Activated CD4-positive, alpha-beta T cell treated with anti-CD3 and anti-CD28 coated beads, Interleukin-10, Interleukin-2, amounts not matched to agents 100 ng/mL and 50 ng/mL, durations not matched to agents 16 hours and 8 hours (primary cell): ENCODE measurements at places on chromosomes 7 and 10.
A peak's percentile ranks its signal among the peaks of the same experiment; 100 is the strongest.

- no peak for DNase-seq
Observed at GRCh38 chr7:37287131-37287855, 161.4 kb downstream of the ELMO1 start.

- no peak for DNase-seq
Observed at GRCh38 chr10:110642204-110643034, 1.7 kb upstream of the RBM20 start.

DNA sequence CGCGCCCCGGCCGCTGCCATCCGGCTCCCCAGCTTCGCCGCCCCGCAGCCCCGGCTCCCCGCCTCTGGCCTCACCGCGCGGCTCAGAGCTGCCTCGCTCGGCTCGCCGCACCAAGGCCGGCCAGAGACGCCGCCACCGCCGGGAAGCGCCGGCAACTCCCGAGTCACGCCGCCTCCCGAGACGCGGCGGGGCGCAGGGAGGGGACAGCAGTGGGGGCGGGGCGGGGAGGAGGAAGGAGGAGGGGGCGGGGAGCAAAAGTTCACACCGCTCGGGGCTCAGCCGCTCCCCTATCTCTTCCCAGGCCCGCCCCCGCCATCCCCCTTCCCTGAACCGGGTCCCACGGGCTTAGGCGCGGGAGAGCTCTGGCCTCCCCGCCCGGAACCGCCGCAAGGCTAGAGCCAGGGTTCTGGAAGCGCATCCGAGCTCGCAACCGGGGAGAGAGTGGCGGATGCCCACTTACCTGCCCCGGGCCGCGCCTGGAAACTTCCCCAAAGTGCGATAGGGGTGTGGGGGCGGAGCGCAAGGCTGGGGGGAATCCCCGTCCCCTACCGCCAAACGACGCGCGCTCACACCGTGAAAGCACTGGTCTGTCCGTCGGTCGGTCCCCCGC is 1.0 kb downstream of the CHST15 start:
- peak; percentile 20 for DNase-seq

GRCh38 chr7:96131525-96131924 is 190.4 kb downstream of the SLC25A13 start:
- no peak for DNase-seq

DNA sequence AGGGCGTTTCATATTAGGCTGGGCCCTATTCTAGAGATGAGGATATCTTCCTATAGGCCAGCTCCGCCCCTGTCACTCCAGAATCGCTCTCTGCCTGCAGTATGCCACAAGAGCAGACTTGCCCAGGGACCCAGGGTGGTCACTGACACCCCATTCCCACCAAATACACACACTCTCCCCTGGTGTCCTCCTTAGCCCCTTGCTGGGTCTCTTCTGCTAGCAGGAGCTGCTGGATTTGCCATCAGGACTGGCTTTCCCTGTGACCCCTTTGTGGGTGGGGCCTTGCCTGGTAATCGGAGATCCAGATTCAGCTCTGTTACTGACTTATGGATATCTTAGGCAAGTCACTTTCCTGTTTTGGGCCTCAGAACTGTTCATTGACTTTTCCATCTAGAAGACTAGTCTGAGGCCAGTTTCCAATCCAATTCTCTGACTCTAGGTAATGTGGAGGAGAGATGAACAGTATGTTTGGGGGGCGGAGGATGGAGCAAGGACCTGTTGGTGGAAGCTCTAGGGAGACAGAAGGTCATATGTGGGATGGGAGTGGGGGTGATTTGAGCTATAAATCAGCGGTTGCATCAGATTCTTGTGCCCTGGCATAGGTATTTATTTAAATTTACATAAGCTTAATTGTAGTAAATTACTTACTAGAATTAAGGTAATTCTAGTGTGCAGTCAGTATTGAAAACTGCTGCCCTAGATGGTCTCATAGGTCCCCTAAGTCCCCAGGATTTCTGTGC is 1.6 kb downstream of the TSPAN15 start:
- no peak for DNase-seq

DNA sequence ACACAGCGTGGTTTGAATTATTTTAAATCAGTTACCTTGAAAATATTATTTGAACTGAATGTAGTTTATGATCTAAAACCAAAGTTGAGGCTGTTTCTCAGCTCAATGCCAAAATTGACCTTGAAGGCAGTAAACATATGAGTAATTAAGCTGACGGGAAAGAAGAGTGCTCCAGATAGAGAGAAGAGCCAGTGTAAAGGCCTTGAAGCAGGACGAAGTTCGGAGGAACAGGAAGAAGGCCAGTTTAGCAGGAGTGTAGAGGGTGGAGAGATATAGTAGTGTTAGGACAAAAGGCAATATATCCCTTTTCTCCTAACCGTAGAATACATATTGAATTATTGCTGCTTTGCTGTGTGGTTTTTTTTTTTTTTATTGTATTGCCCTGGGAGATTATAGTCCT is 63.2 kb downstream of the CYP51A1 start:
- DNase-seq, result no peak

DNA sequence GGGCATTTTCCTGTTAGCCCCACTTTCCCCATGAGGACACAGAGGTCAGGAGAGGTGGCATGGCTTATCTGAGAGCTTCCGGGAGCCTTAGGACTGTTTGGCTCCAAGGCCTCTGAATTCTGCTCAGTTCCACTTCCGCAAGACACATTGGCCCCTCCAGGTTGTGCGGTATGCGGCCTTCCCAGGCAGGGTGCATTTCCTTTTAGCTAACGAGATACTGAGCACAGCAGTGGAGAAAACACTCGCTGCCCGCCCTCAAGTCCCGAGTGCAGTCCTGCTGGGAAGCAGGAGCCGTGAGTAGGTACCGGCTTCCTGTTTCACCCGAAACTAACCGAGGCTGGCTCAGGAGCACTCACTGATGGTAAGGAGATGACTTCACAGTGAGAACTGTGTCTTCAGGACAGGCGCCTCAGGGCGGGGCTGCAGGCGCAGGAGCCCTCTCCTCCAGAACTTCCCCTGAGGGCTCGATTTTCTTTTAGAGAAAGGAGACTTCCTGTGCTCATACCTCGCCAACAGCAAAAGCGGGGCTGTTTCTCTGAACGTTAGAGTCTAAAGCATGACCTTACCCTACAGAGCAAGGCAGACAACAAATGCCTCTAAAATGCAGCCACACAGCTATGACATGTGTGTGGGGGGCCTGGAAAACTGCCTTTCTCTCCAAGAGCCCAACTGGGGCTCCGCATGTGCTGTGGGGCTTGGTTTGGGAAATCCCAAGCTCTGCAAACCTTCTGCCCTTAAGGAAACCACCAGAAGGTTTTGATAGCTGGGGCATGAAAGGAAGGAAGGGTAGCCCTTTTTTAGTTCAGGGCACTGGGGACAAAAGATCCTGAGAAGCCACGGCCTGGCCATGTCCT is 25.9 kb downstream of the RGS10 start:
- DNase-seq, result peak; percentile 92

DNA sequence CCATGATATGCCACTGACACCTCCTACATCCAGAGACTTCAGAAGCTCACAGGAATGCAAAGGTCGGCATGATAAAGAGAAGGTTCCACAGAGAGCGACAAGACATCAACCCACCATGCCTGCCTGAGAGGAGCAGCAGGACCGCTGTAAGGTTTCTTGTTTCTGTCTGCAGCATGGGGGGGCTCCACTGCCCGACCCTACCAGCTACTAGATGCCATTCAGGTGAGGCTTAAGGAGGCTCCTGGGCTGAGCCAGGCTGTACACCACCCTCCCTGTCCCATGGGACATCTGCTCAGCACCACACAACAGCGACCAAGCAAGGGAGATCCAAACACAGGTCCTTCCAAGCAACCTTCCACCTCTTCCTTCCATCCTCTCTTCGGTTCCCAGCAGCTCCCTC is 234.6 kb downstream of the TNS3 start:
- no peak for DNase-seq

DNA sequence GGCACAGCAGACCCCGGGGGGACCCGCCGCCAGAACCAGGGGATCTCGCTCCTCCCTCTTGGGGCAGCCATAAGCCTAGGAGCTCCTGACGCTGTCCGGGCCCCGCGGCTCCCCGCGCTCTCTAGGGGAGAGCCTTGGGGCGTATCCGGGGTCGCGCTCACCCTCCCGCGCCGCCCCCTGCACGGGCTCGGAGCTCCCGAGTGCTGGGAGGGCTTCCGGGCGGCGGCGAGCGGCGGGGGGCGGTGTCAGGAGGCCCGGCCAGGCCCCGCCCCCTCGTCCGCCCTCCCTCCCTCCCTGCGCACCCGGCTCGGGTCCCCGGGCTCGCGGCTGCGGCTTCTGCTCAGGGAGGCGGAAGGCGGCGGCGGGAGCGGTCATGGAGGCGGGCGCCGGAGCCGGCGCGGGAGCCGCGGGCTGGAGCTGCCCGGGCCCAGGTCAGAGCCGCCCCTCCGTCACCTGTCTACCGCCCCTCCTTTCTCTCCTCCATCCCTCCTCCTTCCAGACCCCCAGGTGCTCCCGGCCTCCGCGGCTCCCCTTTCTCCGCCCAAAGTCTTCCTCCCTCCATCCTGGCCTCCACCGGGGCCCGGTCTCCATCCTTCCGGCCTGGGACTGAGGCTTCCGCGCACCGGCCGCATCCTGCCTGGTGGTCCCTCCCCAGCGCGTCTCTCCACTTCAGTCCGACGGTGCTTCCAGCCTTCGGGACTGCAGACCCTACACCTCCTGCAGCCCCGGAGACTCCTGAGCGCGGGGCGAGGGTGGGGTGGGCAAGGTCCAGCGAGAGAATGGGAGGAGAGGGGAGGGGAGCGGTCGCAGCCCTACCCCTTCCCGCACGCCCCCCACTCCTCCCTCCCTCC is at the start of gene CCDC136:
Gene CCDC136, plus strand, starts transcription at position 848 of the 851 bp plus-strand sequence. CDS start 444 bp downstream, outside the sequence.
- peak; percentile 76 for DNase-seq

GRCh38 chr10:128078136-128078969 is 47.9 kb downstream of the MKI67 start:
- DNase-seq, result peak; percentile 40

- no peak for DNase-seq
Observed at GRCh38 chr7:114879554-114879953, 42.3 kb upstream of the MDFIC start.
